Stimulated activated CD8-positive, alpha-beta memory T cell treated with anti-CD3 and anti-CD28 coated beads, Interleukin-4, amount 100 ng/mL, for 1 hour (primary cell): ENCODE measurements at places on chromosomes 7 and 10.

GRCh38 chr7:4699841-4700240 lies 17.7 kb downstream of the FOXK1 start:
- DNase-seq: no peak

DNA sequence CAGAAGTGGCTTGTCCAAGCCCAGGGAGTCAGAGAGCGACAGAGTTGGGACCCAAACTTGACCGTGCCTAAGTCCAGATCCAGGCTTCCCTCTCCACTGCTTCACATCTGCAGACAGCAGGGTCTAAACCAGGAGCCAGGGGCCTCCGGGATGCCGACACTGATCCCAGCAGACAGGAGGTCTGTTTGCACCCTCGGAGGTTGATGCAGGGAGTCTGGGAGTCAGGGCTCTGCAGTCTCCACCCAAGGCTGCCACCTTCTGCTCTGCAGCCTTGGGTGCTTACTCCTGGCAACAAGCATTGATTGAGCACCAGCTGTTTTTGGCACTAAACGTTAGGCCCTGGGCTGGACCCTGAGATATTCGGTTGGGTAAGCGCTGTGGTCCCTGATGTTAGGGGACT lies 21.0 kb downstream of the ELFN1 start:
- no peak for DNase-seq

DNA sequence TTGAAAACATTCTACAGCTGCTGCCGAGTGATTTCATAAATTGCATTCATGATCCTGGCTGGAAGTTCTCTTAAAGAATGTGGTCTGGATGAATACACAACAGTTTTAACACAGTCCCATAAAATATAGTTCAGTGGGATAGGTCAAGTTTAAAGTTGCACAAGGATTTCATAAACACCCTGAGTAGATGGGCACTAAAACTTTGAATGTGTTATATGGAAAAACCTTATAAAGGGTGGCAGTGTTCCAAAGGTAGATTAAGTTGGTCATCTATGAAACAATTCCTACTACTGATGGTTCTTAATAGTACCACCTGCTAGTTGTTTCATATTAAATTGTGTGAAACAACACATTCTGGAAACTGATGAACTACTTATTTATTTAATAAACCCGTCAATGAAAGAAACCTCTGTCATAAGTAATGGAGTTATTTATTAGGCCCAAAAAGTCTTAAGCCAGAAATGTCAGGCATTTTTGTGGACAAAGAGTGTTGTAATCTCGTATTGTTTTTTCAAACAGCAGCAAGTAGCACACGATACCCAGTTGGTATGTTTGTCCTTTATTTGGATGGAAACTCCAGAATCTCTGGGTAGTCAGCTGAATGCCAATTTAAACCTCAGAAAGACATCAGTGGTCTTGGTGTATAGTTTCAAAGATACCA lies 14.3 kb upstream of the RPA3 start:
- DNase-seq: no peak

DNA sequence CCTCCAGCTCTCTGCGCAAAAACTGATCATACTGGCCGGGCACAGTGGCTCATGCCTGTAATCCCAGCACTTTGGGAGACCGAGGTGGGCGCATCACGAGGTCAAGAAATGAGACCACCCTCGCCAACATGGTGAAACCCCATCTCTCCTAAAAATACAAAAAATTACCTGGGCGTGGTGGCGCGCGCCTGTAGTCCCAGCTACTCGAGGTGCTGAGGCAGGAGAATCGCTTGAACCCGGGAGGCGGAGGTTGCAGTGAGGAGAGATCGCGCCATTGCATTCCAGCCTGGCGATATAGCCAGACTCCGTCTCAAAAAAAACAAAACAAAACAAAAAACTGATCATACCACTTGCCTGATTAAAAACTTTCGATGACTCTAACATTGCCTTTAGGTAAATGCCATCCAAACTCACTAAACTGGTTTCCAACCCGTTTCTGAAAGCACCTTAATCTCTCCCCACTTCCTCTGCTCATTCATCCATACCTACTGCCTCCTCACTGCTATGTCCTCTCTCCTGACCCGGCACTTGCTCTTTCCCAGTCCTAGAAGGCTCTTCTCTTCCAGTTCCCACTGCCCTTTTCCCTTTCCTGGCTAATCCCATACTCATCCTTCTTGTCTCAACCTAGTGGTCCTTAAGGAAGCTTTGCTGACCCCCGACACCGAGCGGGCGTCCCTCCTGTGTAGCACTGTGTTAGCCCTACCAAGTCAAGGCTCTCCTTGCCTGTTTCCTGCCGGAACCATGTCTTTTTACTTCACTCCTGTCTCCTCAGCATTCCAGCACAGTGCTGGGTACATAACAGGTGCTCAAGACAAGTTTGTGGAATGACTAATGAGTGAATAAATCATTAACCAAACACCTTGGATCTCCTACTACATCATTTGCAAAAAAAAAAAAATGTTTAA lies 686 bp upstream of the MIOS start:
- DNase-seq: no peak

- no peak for DNase-seq
These were observed 178.0 kb downstream of the AMPH start for GRCh38 chr7:38453168-38453567.

- no peak for DNase-seq
These were observed 34.7 kb downstream of the TRRAP start for GRCh38 chr7:98913026-98913425.

- DNase-seq: no peak
These were observed 2.1 kb upstream of the SHTN1 start for GRCh38 chr10:117007080-117007479.

- no peak for DNase-seq
These were observed 373.3 kb upstream of the GALNT17 start for GRCh38 chr7:70758646-70759045.

- no peak for DNase-seq
These were observed 6.2 kb downstream of the ZNF775 start for GRCh38 chr7:150385302-150385723.

- DNase-seq: peak; percentile 35
These were observed 494 bp downstream of the REPIN1 start for GRCh38 chr7:150368884-150369747.

GRCh38 chr10:125575843-125576242 lies 107.1 kb downstream of the TEX36 start:
- DNase-seq: no peak

DNA sequence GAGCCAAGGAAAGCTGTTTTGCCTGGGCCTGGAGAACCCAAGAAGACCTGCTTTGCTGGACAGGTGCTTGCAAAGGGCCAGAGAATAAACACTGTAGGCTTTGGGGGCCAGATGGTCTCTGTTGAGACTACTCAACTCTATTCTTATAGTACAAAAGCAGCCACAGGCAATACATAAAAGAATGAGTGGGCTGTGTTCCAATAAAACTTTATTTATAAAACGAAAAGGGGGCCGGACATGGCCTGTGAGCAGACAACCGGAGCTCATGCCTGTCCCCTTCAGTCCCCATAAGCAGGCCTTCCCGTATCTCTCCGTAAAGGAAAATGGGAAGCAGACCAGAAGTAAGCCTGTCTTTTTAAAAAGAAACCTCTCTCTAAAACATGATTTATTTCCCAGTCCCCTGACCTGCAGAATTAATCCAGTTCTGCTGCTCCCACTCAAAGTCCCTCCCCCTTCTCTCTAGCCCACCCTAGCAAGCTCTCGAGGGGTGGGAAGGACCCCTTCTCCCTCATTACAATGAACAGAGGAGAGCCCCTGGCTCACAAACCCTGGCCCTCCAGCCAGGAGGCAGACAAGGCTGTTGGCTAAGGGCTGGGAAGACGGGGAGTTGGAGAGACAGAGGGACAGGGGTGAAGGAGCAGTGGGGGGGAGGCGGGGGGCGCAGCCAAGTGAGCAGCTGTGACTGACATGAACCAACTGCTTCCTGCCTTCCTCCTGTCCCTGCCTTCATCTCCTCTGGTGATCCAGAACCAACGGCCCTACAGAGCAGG lies 177.8 kb downstream of the NEURL1 start:
- no peak for DNase-seq

GRCh38 chr7:20116869-20117268 lies 100.3 kb downstream of the MACC1 start:
- no peak for DNase-seq

- no peak for DNase-seq
These were observed 35.6 kb downstream of the DYNC2I1 start for GRCh38 chr7:158891922-158892321.

GRCh38 chr10:93554760-93555432 lies 11.6 kb upstream of the FFAR4 start:
- peak; percentile 2 for DNase-seq

- DNase-seq: no peak
These were observed 395.4 kb upstream of the NFE2L3 start for GRCh38 chr7:25756601-25757000.

DNA sequence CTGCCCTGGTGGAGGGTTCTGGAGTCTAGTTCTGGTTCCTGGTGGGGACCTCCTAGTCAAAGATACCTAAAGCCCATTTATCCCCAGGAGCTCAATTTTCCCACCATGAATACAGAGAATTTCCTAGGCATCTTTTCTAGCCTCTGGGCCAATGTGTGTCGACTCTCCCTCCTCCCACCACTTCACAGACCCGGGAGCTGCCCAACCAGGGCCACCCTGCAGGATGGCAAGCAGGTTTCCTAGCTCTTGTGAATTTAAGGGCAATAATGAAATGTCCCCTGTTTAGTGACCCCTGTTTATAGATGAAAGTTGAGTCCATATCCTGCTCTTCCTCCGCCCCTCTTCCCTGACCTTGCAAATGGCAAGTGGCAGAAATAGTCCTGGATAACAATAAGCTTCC lies 9.4 kb downstream of the DLX5 start:
- no peak for DNase-seq

- no peak for DNase-seq
These were observed 3.0 kb upstream of the NRP1 start for GRCh38 chr10:33337326-33337957.

GRCh38 chr7:134602881-134603451 lies 43.7 kb upstream of the BPGM start:
- no peak for DNase-seq

DNA sequence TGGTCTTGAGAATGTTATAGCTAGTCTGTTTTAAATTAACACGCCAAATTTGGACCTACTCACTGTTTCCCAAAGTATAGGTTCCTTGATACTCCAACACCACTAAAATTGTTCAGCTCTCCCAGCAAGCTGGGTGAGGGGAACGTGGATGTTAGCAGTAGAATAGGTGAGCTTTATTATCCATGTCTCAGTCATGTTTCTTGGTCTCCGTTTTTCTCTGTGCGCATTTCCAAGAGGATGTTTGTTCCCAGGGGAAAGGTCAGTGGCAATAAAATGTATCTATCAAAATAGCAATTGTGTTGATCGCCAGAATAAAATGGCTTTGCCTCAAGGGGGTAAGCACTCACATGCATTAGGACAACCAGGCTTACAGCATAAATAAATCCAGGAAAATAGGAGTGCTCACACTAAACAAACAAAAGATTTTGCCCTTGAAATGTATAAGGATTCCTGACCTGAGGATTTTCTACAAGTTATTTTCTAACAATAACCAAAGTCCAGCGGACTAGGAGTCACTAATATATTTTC lies 187.0 kb upstream of the C7orf33 start:
- no peak for DNase-seq

GRCh38 chr10:112985690-112986543 lies 35.9 kb downstream of the TCF7L2 start:
- DNase-seq: no peak

DNA sequence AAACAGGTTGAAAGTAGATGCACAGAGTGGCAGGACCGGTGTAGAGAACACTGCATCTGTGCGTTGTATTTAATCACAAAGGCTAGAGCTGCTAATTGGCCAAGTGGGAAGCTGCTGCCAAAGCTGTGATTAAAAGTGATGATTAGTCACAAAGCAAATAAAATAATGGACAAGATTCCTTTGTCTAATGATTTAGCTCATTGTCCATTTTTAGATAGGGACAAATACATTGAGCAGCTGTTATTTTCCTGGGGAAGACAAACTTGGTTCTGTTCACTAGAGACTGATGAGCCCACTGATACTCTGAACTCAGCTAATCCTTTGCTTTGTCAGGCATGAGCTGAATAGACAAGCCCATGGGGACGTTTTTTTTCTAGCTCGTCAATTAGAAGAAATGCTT lies 19.7 kb downstream of the UBE3C start:
- DNase-seq: no peak

- no peak for DNase-seq
These were observed 80.7 kb downstream of the THSD7A start for GRCh38 chr7:11751315-11751714.

DNA sequence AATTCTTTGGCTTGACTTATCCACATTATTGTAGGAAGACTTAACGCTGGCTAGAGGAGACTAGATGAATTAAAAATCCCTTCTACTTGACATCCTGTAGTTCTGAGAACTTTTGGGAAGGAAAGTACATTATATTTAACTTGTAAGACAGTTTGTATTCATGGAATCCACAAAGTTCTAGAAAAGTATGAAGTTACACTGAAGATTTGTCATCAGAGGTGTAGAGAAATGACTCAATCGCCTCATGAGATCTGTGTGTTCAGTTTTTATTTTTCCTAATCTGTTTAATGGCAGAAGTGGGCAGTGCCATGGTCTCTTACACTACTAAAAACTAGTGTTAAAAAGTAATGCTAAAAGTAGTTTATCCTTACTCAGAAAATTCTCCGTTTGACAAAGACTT lies 89.1 kb upstream of the SMIM30 start:
- no peak for DNase-seq

- DNase-seq: no peak
These were observed 17.2 kb downstream of the ZNF488 start for GRCh38 chr10:47366731-47367460.

DNA sequence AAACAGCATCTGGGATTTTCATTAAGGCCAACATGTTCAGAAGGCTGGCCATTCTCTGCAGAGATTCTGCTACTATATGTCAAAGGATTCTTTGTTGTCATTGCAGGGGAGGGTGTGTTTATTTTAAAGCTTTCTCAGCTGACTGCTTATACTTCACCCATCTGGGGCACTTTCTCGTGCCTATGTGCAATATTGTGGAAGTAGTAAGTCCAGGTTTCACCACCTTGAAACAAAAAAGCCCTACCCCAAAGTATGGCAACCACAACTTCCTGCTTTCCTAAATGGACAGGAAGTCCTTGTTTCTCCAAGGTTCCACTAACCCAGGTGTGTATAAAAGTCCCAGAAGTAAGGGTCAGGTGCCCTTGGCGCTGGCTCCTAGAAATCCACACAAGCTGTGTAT lies 58.7 kb upstream of the COL1A2 start:
- DNase-seq: no peak

GRCh38 chr10:22652988-22653481 lies 61.3 kb downstream of the PIP4K2A start:
- no peak for DNase-seq

GRCh38 chr10:22611425-22612115 lies 102.8 kb downstream of the PIP4K2A start:
- DNase-seq: peak; percentile 36
